Activated naive CD8-positive, alpha-beta T cell treated with anti-CD3 and anti-CD28 coated beads, Interleukin-2, amount 50 U/mL, for 16 hours (primary cell): ENCODE measurements at places on chromosomes 2 and 18.

DNA sequence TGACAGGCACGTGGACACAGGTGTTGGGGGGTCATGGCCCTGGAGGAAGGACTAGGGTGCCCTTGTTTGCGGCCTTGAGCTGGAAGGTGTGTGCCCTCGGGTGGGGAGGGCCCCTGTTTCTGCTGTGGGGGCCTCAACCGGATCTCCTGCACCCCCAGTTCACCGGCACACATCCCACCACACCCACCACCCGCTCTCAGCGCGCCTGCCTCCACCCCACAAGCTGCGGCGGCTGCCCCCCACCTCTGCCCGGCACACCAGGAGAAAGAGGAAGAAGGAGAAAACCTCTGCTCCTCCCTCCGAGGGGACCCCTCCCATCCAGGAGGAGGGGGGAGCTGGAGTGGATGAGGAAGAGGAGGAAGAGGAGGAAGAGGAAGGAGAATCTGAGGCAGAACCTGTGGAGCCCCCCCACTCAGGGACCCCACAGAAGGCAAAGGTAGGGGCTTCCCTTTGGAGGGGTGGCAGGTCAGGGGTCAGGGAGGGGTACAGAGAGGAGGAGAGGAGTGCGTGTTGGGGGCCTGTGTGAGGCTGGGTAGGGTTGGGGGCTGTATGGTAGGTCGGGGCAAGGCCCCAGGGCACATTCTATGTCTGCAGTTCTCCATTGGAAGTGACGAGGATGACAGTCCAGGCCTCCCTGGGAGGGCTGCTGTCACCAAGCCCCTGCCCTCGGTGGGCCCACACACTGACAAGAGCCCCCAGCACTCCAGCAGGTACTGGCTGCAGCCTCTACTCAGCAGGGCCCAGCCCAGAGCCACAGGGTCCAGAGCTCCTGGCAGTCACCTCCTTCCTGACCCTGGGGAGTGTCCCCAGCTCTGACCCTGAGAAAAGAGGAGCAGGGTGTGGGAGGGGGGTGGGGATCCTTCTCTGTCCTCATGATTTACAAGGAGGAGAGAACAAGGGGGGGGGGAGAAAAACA, 1.8 kb downstream of the SLC4A3 start:
- no peak for DNase-seq

- no peak for DNase-seq
Measured at GRCh38 chr2:164515734-164516133, 105.5 kb downstream of the GRB14 start.

GRCh38 chr18:14922965-14923565, 175.1 kb downstream of the ANKRD30B start:
- DNase-seq, result no peak

- DNase-seq, result no peak
Measured at GRCh38 chr18:48993586-48993985, 42.8 kb upstream of the SMAD7 start.

- DNase-seq, result no peak
Measured at GRCh38 chr2:2272841-2273240, 58.2 kb downstream of the MYT1L start.

DNA sequence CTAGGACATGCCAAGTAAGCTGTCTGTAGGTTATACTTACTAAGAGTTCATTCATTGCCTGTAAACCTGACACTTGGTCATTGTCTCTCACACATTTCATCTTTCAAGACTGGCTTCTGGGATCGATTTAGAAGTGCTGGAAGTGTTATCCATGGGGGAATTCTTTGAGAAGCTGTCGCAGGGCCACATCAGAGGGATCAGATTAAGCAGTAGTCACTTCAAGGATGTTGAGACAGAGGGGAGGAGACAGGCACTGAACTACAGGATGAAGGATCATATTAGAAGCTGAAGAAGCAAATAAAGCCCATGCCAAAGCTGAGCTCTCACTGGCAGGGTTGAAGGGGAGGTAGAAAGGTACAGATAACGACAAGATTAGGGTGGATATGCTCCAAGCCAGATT, 49.0 kb downstream of the CDK15 start:
- no peak for DNase-seq

DNA sequence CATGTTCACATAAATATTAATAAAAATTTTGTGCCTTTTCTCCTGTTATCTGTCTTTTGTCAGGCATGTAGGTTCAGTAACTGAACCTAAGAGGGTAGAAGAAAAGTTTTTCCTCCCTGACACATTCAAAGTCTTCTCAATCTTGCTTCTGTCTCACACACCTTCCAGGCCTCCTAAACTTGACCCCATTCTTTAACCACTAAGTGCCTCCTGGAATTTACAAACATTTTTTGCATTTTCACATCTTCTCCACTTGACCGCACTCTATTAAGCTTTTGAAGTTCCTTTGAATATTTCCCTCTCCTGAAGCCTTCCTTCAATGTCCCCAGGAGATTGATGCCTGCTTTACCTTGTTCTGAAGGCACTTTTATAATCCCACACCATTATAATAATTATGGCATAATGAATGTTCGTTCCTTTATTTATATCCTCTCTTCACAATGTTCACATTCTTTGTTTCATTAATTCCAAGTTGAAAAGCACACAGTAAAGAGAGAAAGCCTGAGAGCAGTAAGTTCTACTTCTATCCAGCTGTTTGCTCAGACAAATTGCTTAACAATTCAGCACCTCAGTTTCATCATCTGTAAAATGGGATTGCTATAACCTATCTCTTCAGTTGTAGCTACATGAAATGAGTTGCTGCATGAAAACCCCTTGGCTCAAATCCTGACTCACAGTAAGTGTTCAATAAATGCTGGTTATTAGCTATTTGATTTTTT, 184.8 kb upstream of the KLHL29 start:
- DNase-seq, result no peak

DNA sequence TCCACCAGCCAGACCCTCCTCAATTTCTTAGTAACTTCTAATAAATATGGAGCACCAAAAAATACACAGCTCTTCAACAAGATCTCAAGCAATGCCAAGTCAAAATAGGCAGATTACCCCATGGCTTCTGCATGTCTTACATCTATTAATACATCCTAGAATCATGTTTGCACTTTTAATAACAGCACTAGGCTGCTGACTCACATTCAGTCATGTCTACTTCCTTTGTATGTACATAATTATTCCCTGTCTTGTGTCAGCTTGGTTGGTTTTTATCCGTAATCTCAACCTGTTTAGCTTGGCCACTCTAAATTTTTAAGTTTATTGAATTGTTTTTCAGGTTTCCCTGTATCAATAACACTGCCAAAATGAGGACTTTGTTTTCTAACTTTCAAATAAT, 420.1 kb upstream of the ACVR2A start:
- DNase-seq, result no peak

DNA sequence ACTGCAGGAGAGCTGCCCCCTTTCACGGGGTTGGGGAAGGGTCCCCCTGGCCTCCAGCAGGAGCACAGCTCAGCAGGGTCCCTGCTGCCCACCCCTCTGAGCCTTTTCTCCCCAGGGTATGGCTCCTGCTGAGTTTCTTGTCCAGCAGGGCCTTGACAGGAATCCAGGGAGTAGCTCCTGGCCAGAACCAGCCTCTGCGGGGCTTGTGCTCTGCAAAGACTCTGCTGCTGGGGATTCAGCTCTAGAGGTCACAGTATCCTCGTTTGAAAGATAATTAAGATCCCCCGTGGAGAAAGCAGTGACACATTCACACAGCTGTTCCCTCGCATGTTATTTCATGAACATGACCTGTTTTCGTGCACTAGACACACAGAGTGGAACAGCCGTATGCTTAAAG, 21.2 kb downstream of the FOSL2 start:
- no peak for DNase-seq

- DNase-seq, result no peak
Measured at GRCh38 chr2:55961318-55961911, 37.8 kb upstream of the EFEMP1 start.

DNA sequence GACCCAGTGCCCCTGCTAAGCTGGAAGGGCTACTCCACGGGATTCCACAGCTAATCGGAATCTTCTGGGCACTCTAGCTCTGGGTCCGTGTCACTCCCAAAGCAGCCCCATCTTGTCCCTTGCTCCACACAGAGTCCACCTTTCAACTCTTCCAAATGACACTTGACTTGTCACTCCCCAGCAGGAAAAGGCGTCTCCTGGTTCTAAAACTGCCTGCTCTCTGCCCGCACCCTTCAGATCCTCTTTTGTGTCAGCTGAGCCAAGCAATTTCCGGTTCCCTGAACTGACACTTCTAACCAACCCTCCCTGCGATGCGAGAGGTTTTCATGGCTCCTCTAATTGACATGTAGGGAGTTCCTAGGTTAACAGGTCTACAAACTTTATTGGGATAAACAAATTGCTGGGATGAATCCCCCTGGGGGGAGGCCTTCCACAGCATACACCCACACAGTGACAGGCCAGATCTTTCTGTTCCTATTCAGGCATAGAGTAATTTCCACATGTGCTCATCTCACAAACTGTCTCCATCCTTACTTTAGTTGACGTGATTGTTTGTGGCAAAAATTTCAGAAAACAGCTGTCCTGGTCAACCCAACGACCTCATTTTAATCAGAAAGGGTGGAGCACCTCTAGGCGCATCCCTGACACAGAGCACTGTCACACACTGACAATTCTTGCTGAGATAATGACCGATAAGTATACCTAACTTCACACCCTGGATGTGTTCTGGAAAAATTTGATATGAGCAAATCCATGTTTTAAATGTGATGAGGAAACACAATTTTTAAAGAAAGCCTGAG, 104.9 kb downstream of the RBMS1 start:
- DNase-seq, result no peak

DNA sequence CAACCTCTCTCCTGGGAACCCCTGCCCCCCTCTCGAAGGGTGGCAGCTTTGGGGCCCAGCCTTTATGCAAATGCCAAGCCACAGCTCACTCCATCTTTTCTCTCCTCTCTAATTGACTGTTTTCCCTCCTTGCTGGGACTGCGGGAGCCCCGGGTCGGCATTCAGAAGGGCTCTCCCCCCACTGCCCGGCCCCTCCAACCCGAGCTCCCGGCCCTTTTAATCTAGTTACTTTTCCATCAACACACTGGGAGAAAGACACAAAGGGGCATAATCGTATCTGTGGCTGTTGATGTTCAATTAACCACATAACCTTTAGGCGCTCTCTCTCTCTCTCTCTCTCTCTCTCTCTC, 95.4 kb downstream of the INHBB start:
- DNase-seq, result no peak

DNA sequence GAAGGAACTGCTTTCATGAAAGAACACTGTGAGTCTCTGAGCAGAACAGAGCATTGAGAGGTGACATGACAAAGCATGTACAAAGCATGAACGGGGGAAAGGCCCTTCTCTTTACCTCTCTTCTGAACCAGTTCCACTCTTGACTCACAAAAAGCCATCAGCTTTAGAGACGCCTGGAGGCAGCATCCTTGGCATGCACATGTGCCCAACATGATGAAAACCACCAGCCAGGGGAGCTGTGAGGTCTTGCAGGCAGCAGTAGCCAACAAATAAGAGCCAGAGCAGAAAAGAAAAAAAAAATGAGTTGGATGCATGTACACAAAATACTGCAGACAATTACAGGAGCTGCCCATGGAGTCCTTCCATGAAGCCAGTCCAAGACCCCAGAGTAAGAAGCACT, 95.5 kb upstream of the AGAP1 start:
- DNase-seq, result no peak
